ENCODE measurements at places on chromosomes 6 and 20. TPM values are rescaled to one million over a fixed set of nuclear protein-coding genes. Genes with fewer than 3 reads are reported as not detected.
A peak's percentile ranks its signal among the peaks of the same experiment; 100 is the strongest.

ULBP1 gene
- 2.1 TPM for total RNA-seq

KIF13A gene
- 38.2 TPM for total RNA-seq

ANKRD66 gene
- not detected for total RNA-seq

CST5 gene
- total RNA-seq = not detected

SLC22A2 gene
- total RNA-seq = 0.86 TPM

KCNB1 gene
- 0.42 TPM for total RNA-seq

SYNDIG1 gene
- total RNA-seq = 5.4 TPM

SCGN gene
- not detected for total RNA-seq

GRCh38 chr6:3407840-3408239 lies 49.0 kb downstream of the SLC22A23 start:
- H3K4me1 ChIP-seq = peaks cover 15% of the 10 kb centered on the region
- DNase-seq = no peak
- no peak overlapping the region for H3K4me3 ChIP-seq
- H3K27me3 ChIP-seq = no peaks in the 10 kb centered on the region
- H3K27ac ChIP-seq = no peak overlapping the region

DNA sequence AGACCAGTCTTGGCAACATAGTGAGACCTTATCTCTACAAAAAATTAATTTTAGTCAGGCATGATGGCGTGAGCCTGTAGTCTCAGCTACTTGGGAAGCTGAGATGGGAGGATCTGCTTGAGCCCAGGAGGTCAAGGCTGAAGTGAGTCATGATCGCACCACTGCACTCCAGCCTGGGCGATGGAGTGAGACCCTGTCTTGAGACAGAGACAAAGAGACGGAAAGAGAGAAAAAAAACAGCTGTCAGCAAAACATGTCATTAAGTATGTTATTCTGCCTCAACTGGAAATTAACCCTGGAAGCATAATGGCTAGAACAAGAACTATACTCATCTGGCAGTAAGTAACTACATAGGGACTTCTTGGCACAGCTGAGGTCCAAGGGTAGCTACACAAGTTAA lies 7.2 kb downstream of the MMS22L start:
- DNase-seq = no peak
- peaks cover 81% of the 10 kb centered on the region for H3K36me3 ChIP-seq
- H3K4me3 ChIP-seq = no peak overlapping the region

DNA sequence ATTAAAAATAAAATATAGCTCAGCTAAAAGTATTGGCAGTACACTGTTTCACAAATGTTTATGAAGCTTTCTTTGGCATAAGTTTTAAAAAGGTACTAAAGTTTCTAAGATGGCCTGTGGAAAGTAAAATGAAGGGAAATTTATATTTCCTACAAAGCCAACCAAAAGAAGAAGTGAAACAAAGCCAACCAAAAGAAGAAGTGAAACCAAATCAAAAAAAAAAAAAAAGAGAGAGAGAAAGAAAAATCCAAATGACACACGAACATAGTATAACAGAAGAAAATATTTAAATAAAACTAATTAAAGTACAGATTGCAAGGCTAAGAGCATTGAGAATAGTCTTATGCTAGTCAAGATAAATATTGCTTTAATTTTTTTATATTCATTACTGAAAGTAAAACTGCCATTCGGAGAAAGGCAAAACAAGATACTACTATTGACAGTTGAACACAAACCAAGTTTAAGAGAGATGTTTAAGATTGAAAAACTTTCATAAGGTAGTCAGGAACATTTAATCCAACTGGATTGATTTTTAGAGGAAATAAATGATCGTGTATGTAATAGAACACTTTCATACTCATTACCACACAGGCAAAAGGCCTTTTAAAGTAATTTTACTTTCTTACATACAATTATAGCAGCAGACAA lies 12.8 kb upstream of the KHDRBS2 start:
- no peaks in the 10 kb centered on the region for H3K4me1 ChIP-seq
- no peak overlapping the region for H3K4me3 ChIP-seq
- no peaks in the 10 kb centered on the region for H3K36me3 ChIP-seq
- H3K27ac ChIP-seq = no peak overlapping the region
- DNase-seq = no peak

- H3K36me3 ChIP-seq = peaks cover 91% of the 10 kb centered on the region
- peak overlapping the region; percentile 13 for H3K4me3 ChIP-seq
These were observed 10.2 kb downstream of the NQO2 start for GRCh38 chr6:3009930-3010329.

GRCh38 chr6:20109526-20109925 lies 102.7 kb downstream of the MBOAT1 start:
- H3K4me3 ChIP-seq = no peak overlapping the region
- no peaks in the 10 kb centered on the region for H3K27me3 ChIP-seq
- H3K4me1 ChIP-seq = no peaks in the 10 kb centered on the region
- DNase-seq = no peak
- H3K27ac ChIP-seq = no peak overlapping the region
- no peaks in the 10 kb centered on the region for H3K36me3 ChIP-seq

GRCh38 chr6:115729036-115729435 lies 331.7 kb downstream of the FRK start:
- no peaks in the 10 kb centered on the region for H3K27me3 ChIP-seq
- H3K36me3 ChIP-seq = no peaks in the 10 kb centered on the region
- no peak for DNase-seq
- no peaks in the 10 kb centered on the region for H3K4me1 ChIP-seq
- H3K4me3 ChIP-seq = no peak overlapping the region

- no peaks in the 10 kb centered on the region for H3K4me1 ChIP-seq
- H3K27ac ChIP-seq = no peak overlapping the region
These were observed 671.2 kb downstream of the COL12A1 start for GRCh38 chr6:74534465-74535211.

GRCh38 chr20:36251426-36251825 lies 15.1 kb downstream of the AAR2 start:
- H3K4me3 ChIP-seq = no peak overlapping the region
- H3K4me1 ChIP-seq = 0 out of 2 replicates have a peak, but pooled peaks cover 5% of the 10 kb centered on the region

DNA sequence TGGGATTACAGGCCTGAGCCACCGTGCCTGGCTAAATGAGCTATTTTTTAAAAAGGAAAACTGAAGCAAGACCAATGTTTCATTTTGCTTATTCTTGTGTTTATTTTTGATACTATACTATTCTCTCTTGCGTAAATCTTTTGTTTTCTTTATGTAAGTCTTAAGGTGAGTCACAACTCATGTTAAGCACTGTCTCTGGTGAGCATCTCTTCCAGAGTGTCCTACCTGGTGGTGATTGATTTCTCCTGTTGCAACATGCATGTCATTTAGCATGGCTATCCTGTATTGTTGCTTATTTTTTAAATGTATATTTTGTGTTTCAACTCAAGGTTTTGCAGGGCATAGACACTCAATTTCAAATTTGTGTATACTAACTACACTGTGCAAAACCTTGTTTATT lies 336.0 kb downstream of the RFPL4B start:
- no peaks in the 10 kb centered on the region for H3K27me3 ChIP-seq
- no peaks in the 10 kb centered on the region for H3K36me3 ChIP-seq
- H3K27ac ChIP-seq = no peak overlapping the region
- H3K4me3 ChIP-seq = no peak overlapping the region
- no peaks in the 10 kb centered on the region for H3K4me1 ChIP-seq

DNA sequence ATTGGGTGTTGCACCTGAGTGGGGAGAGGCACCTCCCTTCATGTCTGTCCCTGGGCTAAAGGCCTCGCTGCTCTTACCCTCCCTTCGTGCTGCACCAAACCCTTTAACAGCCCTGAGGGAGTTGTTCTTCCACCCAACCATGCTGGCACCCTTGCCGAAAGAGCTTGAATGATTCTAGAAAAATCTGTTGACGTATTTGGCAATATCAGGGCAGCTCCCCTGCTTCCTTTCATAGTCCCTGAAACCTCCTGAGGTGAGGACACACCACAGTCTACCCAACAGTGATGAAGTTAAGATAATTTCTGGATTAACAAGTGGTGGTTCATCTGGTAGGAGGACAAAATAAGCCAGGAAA lies 15.3 kb downstream of the CD83 start:
- no peak overlapping the region for H3K27ac ChIP-seq
- no peak for DNase-seq
- no peak overlapping the region for H3K4me3 ChIP-seq
- H3K27me3 ChIP-seq = no peaks in the 10 kb centered on the region
- peaks cover 11% of the 10 kb centered on the region for H3K4me1 ChIP-seq
- H3K36me3 ChIP-seq = no peaks in the 10 kb centered on the region

DNA sequence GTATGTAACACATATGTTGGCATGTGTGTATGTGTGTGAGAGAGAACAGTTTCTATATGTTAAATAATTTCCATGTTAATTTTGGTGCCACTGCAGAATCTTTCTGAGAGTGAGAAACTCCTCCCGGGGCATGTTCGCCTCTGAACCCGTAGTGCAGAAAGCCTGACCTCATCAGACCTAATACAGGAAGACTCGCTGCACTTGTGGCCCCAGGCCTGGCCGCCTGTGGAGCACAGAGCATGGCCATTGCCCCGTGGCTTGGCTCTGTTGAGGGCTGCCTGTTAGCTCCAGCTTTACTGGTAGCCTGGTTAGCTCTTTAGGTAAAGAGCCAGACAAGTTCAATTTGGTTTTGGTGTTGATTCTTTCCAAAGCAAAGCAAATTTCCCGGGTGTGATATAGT lies 25.5 kb downstream of the FARS2 start:
- no peak overlapping the region for H3K27ac ChIP-seq
- H3K4me3 ChIP-seq = no peak overlapping the region
- H3K27me3 ChIP-seq = no peaks in the 10 kb centered on the region
- H3K4me1 ChIP-seq = 0 out of 2 replicates have a peak, but pooled peaks cover 2% of the 10 kb centered on the region
- H3K36me3 ChIP-seq = no peaks in the 10 kb centered on the region

DNA sequence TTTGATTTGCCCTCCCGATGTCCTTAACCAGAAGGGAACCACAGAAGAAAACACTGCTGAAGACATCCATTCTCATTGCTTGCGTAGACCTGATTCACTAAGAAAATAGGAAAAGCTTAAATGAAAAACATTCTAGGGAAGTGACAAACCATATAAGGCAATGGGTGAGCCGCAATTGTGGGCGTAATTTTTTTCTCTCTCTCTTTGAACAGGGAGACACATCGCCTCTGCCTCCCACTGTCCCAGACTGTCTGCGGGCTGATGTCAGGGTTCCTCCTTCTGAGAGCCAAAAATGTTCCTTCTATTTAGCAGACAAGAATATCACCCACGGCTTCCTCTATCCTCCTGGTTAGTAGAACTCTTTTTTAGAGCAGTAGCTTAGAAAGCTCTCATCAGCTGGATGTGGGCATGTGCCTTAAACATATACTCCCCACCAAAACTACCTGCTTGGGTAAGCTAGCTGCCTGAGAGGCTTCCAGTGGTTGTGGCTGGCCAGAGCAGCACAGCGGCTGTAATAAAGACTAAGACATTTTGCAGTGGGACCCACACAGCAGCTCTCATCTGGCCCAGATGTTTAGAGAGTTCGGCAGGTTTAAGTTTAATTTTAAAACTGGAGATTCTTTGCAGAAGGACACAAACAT lies 22.7 kb upstream of the CTAGE9 start:
- no peaks in the 10 kb centered on the region for H3K36me3 ChIP-seq
- H3K27ac ChIP-seq = no peak overlapping the region
- no peaks in the 10 kb centered on the region for H3K4me1 ChIP-seq
- DNase-seq = no peak
- H3K27me3 ChIP-seq = no peaks in the 10 kb centered on the region
- H3K4me3 ChIP-seq = no peak overlapping the region

GRCh38 chr6:150128425-150128824 lies 14.4 kb upstream of the PPP1R14C start:
- no peaks in the 10 kb centered on the region for H3K36me3 ChIP-seq
- H3K27ac ChIP-seq = no peak overlapping the region
- H3K27me3 ChIP-seq = no peaks in the 10 kb centered on the region

- H3K27ac ChIP-seq = no peak overlapping the region
- no peaks in the 10 kb centered on the region for H3K36me3 ChIP-seq
- no peaks in the 10 kb centered on the region for H3K4me1 ChIP-seq
- no peaks in the 10 kb centered on the region for H3K27me3 ChIP-seq
These were observed 139.3 kb downstream of the CD164 start for GRCh38 chr6:109242925-109243324.

DNA sequence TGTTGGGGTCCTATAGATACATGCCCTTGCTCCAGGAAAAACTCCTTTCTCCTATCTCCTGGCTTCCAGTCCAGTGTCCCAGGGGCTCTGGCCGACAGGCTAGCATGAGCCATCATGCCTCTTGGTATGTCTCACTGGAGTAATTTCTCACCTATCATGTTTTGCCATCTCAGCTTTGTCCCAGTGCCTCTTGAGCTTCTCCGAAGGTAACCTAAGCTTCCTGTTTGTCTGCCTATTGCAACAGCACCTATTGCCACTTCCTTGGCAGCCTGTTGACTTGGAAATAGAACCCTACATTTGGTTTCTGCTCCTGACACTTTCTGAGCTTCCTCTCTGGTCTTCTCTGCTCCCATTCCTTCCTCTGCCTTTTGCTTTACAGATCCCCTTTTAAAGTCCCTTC lies 197.7 kb downstream of the KCNQ5 start:
- peaks cover 3% of the 10 kb centered on the region for H3K4me1 ChIP-seq
- no peak overlapping the region for H3K27ac ChIP-seq
- H3K36me3 ChIP-seq = no peaks in the 10 kb centered on the region
- H3K4me3 ChIP-seq = no peak overlapping the region

DNA sequence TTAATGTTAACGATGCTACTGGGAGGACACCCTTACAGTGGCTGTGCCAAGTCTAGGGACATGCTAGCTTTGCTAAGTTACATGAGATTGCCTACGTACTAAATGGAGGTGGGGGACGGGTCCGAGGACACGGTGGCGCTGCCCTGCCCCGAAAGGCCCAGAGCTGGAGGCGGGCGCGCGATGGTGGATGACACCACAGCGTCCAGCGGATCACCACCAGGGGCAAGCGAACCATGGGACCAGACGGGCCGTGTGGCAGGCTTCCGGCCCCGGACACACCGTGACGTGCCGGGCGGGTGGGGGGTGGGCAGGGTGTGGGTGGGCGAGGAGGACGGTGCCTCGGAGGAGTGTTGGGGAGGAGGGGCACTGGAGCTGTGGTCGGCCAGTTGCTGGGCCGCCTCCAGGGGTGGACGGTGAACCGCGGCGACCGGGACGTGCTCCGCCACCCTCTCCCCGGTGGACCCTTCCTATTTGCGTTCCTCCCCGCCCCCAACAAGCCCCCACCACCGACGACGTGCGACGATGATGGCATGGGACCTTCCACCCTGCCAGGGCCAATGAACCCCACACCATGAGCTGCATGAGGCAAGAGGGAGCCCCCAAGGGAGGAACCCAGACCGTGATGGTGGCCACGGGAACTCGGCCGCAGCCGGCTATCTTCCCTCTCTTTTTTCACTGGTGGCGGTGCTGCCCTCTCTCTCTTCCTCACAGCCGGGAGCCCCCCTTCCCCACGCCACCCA lies 773.3 kb upstream of the DEFB115 start:
- no peak overlapping the region for H3K27ac ChIP-seq
- H3K36me3 ChIP-seq = peaks cover 14% of the 10 kb centered on the region
- H3K27me3 ChIP-seq = no peaks in the 10 kb centered on the region

DNA sequence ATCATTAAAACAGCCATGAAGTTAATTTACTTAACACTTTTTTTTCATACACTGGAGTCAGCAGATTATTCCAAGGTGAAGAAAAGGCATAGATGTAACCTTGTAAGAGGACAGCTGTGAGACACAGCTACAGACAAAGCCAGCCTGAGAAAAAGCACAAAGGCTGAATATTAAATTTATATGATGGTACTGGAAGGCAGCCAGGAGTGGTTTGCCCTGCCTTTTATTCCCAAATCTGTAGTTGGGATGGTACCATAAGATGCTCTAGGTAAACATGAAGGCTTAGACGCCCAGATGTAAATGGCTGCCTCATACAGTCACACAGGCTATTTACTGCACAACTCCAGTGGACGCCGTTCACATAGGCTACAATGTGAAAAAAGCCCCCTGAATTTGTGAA lies 42.1 kb upstream of the LOC128125822 start:
- no peaks in the 10 kb centered on the region for H3K4me1 ChIP-seq
- DNase-seq = no peak
- no peak overlapping the region for H3K27ac ChIP-seq
- no peak overlapping the region for H3K4me3 ChIP-seq
- no peaks in the 10 kb centered on the region for H3K36me3 ChIP-seq
